ENCODE measurements at places on chromosomes 6 and 20.
A peak's percentile ranks its signal among the peaks of the same experiment; 100 is the strongest.

- DNase-seq, result no peak
Observed at GRCh38 chr6:108883172-108883571, 35.0 kb downstream of the ARMC2 start.

GRCh38 chr6:169289619-169290339 lies 36.1 kb upstream of the THBS2 start:
- no peak for DNase-seq

GRCh38 chr20:51388756-51389542 lies 153.6 kb downstream of the NFATC2 start:
- DNase-seq, result no peak

DNA sequence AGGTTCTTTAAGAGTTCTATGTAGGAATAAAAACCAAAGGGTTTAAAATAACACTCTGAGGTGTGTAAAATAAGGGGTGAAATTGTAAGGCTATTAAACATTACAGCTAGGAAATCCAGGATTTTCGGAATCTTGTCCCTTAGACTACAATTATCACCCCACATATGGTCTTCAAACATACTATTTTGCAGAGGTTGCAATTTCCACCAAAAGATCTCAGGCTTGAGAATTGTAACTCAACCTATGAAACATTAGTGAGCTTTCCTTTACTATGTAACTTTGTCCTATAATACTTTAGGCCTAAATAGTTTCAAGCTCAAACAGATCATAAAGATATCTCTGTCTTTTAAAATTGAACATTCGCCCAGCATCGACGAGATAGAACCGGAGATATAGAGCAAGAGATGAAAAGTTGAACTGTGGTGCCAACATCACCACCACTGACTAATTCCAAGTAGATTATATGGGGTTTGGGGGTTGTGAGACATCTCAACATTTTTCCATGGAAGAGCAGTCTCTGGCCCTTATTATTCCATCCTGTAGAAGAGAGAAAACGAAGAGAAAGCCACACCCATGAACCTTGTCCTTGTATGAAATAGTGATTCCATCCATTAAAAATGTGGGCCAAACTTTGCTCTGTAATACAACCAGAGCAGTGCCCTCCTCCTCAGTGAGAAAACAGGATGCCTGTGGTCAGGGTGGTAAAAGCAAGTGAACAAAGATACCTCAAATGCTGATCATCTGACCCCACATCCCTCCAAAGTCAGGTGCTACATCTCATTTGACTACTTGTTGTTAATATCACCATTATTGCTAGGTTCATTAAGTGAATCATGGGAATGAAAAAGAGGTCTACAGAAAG lies 284.5 kb upstream of the GJE1 start:
- DNase-seq, result no peak

GRCh38 chr20:48010623-48011022 lies 225.3 kb upstream of the SULF2 start:
- no peak for DNase-seq

DNA sequence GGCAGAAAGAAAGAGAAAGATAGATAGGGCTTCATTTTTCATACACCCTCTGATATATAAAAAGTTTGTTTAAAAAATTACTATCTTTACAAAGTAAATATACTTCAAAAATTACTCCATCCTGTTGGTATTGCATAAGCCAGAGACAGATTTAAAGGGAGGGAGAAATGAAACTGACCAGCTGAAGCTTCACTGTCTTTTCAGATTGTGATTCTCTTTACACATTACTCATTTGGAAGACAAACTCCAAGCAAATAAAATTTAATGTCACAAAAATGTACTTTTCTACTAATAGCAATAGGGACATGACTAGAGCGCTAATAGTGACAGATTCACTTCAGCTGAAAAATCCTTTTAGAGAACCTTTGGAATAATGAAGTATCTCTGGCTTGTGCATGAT lies 38.6 kb upstream of the MARCKS start:
- DNase-seq, result no peak

GRCh38 chr6:10522929-10523573 lies 1.9 kb downstream of the GCNT2 start:
- no peak for DNase-seq

GRCh38 chr6:25769983-25770382 lies 15.4 kb downstream of the SLC17A4 start:
- no peak for DNase-seq

- DNase-seq, result no peak
Observed at GRCh38 chr6:170063431-170063830, 227.4 kb downstream of the DLL1 start.

DNA sequence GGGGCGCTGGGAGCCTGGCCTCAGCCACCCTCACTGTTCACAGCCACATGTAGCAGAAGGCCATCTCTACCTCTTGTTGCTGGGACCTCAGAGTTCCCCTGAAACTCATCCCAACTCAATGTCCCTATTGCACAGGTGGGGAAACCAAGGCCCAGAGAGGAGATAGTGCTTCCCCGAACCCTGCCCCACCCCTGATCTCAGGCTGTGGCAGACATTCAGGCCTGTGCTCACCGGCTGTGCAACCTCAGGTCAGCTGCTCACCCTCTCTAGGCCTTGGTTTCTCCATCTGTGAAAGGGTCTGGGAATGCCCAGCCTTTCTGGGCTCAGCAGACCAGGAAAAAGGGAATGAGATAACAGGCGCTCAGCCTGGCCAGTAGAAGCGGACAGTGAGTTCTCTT lies 6.4 kb upstream of the SLC52A3 start:
- no peak for DNase-seq

- no peak for DNase-seq
Observed at GRCh38 chr20:56815796-56816195, 186.7 kb downstream of the TFAP2C start.

DNA sequence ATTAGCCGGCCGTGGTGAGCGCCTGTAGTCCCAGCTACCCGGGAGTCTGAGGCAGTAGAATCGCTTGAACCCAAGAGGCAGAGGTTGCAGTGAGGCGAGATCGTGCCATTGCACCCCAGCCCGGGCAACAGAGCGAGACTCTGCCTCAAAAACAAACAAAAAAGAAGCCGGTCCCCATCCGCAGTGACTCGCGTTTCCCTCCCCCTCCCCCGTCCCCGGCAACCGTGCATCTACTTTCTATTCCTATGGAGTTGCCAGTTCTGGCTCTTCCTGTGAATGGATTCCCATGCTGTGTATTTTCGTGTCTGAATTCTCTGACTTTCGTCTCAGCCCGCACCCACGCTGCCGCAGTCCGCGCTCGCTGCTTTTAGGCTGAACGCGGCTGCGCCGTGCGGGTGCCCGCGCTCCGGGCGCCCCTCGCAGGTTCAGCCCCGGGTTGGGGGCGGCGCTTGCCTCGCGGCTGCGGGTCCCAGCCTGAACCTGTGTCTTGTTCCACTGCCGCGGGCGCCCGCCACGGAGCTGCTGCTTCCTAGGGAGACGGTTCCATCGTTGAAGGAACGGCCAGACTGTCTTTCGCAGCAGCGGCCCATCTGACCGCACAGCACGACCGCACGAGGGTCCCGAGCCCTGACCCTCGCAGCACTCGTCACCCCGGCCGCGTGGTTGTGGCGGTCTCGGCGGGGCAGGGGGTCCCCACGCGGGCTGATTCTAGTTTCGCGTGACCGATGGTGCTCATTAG lies 1.1 kb upstream of the MRGBP start:
- DNase-seq, result peak; percentile 62

DNA sequence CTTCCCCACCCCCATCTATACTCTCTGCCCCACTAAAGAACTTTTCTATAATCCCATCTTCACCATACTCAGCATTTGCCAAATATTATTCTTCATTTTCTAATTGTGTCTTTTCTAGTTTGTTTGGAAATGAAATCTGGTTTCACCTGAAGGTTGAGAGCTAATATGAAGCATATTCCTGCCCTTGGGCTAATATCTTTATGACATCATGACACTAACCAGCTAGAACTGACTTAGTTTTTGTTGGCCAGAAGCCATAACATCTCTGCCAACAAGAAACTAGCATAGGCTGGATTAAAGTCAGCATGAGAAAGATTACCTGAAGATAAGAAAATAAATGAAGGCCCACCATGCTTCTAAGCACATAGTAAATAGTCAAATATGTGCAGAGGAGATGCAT lies 16.7 kb downstream of the UNC5CL start:
- no peak for DNase-seq

DNA sequence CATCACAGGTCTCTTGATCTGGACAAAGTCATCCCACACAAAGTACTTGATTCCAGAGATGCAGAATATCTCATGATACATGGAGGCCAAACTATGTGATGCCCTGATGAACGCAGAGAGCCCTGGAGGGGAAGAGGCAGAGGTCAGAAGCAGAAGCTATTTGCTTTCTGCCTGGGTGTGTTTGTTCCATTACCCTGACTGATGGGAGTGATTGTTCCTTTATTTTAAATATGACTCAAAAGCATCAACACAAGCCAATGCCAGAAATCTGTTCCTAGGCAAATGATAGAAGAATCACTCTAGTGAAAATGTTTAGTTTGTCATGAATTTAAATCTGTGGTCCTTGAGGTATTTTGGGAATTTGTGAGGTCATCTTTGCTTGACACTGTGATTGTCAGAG lies 54.7 kb upstream of the GGTLC1 start:
- no peak for DNase-seq

DNA sequence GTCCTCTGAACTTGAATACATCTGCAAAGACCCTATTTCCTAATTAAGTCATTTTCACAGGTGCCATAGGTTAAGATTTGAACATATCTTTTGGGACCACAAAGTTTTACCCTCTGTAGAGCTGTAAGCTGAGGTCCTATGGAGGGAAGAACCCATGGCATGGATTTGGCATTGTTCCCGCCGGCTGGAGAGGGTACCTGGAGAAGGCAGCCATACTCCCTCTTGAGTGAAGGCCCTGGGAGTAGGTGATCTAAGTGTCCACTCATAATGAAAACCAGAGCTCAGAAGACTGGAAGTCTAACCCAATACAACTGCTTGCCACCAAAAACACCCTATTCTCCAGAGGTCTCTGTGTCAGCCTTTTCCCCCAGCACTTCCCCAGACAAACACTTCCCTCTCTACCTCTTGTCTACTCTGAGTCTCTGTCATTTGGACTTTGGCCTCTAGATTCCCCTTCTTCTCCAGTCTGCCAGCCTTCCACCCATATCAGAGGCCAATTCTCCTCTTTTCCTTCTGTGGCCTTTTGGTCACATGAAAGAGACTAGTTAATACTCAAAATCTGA lies 363.9 kb downstream of the MAFB start:
- DNase-seq, result no peak

GRCh38 chr6:117483004-117483644 lies 650 bp downstream of the DCBLD1 start:
- peak; percentile 6 for DNase-seq

- DNase-seq, result no peak
Observed at GRCh38 chr6:44342489-44342888, at the start of gene SPATS1. Gene SPATS1, plus strand, starts transcription at chr6:44342650. Its CDS starts 446 bp downstream, at chr6:44343096.

DNA sequence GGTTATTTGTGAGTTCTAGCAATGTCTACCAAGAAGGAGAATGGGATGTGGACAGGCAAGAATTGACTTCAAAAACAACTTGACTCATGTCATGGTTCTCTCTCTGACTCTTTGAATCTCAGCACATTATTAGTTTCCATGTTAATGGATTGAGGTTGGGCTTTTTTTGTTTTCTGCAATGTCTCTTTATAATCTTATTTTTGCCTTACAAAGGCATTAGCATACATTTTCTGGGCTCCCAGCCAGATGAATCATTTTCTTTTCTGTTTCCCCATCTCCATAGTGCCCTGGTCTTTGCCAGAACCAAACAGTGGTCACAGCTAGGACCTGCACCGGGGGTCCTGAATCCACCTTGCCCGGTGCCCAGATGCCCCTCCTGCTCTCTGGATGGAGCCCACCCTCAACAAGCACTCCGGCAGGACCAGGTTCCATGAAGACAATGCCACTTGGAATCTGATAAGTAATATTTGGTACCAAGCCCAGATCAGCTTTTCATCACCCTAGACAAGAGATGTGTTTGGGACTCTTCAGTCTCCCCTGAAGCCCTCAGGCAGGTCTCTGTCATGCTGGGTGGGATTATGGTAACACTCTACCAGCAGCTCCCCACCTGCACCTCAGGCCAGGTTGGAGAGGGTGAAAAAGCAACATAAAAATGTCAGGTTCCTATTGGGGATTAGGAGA lies 266.7 kb upstream of the SULF2 start:
- DNase-seq, result peak; percentile 52

- no peak for DNase-seq
Observed at GRCh38 chr20:8587251-8587650, 455.2 kb downstream of the PLCB1 start.

GRCh38 chr20:23826541-23827021 lies at the start of gene CST2:
Gene CST2, minus strand, starts transcription at chr20:23826729. Its CDS starts 69 bp downstream, at chr20:23826660.
- no peak for DNase-seq

GRCh38 chr6:73139681-73140383 lies 85.5 kb downstream of the KHDC1L start:
- DNase-seq, result no peak

DNA sequence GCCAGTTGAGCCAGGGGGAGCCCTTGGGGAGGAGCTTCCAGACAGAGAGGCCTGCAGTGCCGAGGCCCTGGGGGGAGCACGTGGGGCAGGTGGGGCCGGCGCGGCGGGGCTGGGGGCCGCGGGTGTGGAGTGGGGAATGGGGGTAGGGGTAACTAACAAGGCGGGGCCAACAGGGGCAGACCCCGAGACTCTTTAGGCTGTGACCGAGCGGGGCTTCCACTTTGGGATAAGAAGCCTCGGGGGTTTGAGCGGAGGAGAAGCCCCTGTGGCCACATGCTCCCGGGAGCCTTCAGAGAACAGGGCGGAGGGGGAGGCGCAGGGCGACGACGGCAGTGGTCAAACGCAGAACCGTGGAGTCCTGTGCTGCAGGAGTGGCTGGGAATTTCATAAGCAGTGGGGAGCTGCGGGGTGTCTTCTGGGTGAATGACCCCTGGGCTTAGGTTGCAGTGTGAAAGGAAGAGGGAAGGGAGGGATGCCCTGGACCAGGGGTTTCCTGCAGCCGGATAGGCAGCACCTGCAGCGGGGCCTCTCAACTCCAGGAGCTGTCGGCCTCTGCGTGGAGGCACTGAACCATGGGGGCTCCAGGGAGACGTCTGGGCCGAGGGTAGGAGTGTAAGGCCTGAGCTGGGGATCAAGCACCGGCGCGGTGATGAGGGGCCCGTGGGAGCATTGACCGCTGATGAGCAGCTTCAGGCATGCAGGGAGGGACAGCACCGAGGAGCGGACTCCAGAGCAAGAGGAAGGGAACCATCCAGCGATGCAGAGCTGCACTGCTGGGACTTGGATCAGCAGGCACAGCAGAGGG lies 121.0 kb downstream of the SYNDIG1 start:
- DNase-seq, result no peak

GRCh38 chr6:88538130-88538706 lies 372.1 kb upstream of the CNR1 start:
- no peak for DNase-seq

GRCh38 chr6:131931063-131931750 lies 20.0 kb downstream of the CCN2 start:
- no peak for DNase-seq

- no peak for DNase-seq
Observed at GRCh38 chr20:48528346-48528745, 299.5 kb downstream of the PREX1 start.

- DNase-seq, result no peak
Observed at GRCh38 chr20:25571817-25572216, 13.5 kb downstream of the NINL start.

DNA sequence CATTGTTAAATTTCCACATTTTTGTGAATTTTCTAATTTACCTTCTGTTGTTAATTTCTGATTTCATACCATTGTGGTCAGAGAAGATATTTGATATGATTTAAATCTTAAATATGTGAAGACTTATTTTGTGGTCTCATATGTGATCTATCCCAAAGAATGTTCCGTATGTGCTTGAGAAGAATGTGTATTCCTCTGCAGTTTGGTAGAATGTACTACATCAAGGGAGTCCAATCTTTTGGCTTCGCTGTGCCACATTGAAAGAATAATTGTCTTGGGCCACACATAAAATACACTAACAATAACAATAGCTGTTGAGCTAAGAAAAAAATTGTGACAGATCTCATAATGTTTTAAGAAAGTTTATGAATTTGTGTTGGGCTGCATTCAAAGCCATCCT lies 176.2 kb upstream of the PRND start:
- DNase-seq, result no peak

Measured in NCI-H2081 (cell line).